Hematopoietic multipotent progenitor cell treated with erythropoietin and hydrocortisone succinate and interleukin-3 and kit ligand, for 17 days (in vitro differentiated cells): ENCODE measurements at places on chromosomes 1 and 21.
A peak's percentile ranks its signal among the peaks of the same experiment; 100 is the strongest.

DNA sequence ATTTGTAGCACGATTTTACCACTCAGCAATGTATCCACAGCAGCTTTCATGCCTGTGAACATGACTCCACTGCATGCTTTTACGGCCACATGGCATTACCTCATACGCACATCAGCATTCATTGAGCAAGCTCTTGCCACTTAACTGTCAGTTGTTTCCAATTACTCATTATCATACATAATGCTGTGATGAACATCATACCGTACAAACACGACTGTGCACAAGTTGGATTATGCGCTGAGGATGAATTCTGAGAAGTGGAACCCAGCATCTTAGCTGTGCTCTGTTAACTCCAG lies 9.6 kb downstream of the UMODL1 start:
- no peak for DNase-seq

DNA sequence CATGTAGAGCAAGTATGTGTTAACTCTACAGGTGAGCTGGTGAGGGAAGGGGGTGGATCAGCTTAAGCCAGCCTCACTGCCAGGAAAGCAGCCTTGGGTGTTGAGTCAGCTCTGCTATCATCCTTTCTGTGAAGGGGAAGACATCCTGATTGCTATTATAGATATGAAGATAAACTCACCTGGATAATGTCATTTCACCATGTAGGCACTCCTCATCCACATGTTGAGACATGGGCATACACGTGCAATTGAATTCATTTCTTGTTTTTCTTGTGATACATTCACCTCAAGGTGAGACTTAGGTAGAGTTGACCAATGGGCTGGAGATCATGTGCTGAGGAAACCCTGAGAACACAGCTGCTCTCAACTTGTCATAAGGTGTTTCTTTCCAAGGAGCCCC lies 136.9 kb downstream of the CACNA1E start:
- DNase-seq, result no peak

DNA sequence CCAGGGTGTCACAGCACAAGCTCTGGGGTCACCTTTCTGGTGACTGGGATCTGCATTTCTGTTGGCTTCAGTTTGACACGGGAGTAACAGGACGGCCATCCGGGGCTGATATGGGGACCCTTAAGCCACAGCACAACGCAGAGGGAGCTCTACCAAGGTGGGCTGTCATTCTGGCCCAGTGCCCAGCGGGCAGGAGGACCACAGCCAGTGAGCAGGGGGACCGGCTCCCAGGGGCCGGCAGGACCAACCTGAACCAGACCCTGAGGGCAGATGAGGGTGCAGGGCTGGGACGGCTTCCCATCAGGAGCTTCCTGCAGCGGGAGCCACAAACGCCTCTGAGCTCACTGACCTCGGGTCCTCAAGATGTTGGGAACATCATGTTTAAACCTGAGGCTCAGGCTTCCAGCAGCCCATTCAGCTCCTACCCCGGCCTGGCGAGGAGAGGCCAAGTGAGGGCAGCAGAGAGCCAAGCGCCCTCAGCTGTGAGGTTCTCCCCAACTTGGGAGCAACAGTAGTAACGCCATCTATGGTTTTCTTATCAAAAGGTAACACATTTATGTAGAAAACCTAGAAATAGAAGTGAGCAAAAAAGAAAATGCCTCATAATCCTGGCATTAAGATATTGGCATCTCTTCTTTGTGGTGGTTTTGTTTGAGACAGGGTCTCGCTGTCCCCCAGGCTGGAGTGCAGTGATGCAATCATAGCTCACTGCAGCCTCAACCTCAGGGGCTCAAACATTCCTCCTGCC lies 26.8 kb downstream of the TMEM201 start:
- peak; percentile 10 for DNase-seq

DNA sequence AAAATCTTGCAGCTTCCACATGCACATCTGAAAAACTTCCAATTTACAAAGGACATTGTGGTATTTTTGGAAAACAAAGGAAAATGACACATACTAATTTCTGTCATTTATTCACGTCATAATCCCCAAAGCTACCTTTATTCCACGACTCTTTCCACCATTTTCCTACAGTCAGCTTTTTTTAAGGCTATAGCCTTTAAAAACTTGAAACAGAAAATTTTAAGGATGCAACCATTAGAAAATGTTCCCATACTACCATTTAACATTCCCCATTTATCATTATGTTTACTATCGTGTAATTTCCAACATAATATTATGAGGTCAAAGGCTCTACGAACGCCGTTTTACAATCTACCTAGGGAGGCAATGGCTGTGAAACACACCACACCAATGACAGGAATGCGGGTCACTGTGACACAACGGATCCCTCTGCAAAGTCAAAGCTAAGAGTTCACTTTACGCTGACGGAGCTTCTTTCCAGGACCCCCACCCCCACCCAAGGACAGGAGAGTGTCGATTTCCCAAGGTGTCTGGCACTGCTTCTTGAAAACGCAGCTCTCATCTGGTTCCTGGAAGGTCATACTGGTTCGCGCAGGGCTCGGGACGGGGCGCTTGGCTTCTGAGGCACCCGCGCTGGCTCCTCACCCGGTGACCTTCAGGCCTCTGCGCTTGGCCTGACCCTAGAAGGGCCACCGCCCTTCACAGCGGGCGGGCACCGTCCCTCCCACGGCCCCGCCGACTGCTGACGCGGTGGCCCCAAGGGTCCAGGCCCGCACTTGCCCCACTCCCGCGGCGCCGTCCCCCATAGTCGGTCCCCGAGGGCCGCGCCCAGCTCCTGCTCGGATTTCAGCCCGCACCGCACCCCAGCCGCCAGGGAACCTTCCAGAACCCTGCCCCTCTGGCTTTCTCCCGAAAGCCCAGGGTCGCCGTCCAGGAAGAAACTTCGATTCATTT lies 50.5 kb upstream of the ATF3 start:
- DNase-seq, result peak; percentile 62

DNA sequence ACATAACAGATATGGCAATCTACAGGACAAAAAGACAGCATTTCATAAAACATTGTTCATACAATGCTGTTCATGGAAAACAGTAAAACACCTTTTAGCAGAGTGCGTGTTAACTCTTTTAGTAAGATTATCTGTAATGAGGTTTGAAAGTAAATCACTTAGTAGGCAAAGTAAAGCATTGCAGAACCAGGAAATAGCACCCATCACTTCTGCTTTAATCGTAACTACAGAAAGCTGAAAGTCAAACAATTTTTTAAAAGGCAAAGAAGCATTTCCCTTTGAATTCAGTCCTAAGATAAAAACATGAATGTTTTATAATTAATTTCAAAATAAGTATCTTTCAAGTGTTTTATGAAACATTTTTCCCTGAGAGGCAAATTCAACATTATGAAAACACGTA lies 63.3 kb upstream of the RNF11 start:
- DNase-seq, result no peak

DNA sequence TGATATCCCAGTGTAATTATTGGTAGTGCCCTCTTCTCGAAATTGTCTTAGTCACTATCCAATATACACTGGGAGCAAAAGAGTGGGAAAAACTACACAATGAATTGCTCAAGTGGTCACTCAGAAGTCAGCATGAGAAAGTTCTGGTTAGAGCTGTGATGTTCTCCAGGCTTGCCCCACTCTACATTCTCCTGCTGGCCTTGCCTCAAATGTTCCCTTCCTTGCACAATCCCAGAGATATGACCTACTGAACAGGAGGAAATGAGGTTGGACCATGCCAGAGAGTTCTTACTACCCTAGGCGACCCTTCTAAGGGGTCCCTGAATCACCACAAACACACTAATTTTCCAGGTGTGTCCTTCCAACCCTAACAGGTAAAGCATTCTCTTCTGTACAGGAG lies 40.8 kb downstream of the GLUL start:
- no peak for DNase-seq

DNA sequence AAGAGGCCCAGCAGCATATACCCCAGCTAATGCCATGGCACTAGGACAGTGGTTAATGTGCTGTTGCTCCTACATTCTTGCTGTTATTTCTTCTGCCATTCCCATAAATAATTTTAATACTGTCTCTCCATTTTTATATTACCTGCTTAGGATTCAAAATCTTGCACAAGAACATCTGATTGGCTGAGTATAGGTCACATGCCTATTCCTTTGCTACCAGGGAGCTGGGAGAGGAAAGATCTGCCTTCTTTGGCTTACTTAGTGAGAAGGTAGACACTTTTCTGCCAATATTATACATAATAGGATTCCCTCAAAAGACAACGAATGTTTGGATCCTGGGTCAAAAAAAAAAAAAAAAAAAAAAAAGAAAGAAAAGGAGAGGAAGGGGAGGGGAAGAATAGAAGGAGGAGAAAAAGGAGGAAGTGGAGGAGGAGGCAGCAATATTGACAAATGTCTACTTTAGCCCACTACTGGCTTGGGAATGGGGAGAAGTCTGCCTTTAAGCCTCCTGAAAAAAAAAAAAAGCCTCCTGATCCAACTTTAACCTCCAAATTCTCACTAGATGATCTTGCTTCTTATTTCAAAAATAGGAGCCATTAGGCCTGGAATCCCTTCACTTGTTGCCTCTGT lies 134.5 kb upstream of the HNRNPU start:
- DNase-seq, result no peak

GRCh38 chr21:44390886-44391285 lies 37.5 kb downstream of the TRPM2 start:
- no peak for DNase-seq

GRCh38 chr1:3654549-3655281 lies 2.4 kb downstream of the TP73 start:
- DNase-seq, result no peak

DNA sequence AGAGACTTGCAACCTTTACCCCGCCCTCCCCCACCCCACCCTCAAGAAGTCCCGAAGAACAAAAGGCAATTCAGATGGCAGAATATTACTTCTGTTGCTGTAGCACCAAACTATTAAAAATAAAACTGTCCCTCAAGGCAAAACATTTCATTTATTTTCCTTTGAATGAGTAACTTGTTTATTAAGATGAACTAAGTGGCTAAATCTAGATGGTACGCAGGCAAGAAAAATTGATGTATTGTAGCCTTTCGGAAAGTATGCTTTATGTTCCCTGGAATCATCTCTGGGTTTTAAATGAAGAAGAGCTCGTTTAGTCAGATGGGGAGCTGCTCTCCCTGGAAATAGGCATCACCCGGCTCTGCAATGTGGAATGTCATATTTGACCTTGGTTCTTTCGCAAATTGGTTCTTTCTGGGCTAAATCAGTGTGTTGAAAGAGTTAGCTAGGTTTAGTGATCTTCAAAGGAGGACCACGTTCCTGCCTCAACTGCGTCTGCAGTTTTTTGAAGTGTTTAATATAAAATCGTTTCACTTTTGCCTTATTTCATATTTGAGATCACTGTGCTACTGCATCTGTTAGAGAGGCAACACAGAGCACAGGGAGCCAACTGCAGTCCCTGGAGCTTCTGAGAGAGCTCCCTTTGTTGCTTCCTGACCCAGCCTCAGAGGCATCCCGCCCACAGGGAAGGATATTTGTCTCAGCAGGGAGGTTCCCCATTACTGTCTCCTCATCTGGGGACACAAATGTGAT lies 61.8 kb downstream of the KIF26B start:
- DNase-seq, result no peak

DNA sequence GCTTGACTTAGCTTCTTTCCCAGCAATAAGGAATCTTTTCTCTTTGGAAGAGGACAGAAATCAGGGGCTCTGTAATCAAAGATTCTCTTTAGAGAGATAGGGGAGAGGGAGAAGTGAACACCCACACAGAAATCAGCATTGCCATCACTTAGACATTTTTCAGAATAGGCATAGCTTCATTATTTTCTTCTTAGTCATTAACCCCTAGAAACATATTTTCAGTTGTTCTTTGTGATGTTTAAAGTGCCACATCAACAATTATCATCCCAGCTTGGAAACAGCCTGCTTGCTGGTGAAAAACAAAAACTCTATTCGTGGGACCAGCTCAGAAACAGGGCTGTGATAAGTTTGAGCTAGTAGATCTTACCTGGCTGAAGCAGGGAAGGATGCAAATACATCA lies 88.3 kb upstream of the SLC44A3 start:
- no peak for DNase-seq

GRCh38 chr1:227066999-227067398 lies 126.9 kb downstream of the COQ8A start:
- no peak for DNase-seq

DNA sequence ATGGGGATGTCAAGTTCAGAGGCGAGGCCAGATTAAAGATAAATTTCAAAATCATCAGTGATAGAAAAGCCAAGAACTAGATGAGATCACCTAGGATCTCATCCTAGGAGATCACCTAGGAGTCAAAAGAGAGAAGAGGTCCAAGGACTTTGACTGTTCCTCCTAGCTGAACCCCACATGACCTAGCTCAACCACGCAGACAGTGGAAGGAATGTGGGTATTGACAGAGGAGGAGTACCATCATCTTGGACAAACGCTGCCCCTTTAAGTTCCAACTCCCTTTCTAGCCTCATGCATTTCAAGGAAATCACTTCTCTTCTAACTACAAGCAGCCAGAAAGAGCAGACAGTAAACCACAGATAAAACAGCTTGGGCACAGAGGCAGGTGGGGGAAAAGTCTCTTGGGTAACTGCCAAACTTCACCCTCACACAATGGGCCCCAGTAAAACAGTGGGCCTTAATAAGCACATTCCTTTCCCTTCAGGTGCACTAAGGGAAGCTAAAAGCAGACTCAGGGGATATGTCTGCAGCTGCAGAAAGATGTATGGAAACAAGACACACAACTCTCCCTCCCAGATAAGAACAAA lies 12.5 kb upstream of the FAM76A start:
- no peak for DNase-seq

DNA sequence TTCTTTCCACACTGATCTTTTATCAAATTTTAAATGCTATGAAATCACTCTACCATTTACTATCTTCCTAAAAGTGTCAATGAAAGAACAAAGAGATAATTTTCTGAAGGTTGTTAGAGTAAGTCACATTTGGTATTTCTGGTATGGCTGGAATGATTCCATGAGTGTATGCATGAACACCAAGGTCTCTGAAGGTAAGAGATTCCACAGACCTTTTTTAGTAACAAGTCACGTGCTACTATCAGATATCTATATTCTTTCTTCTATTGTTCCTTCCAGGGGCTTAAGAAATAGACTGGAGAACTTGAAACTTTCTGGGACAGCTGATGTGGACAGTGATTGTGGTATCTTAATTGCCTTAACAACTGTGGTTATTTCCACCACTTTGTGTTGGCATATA lies 265.0 kb downstream of the SDCCAG8 start:
- no peak for DNase-seq

DNA sequence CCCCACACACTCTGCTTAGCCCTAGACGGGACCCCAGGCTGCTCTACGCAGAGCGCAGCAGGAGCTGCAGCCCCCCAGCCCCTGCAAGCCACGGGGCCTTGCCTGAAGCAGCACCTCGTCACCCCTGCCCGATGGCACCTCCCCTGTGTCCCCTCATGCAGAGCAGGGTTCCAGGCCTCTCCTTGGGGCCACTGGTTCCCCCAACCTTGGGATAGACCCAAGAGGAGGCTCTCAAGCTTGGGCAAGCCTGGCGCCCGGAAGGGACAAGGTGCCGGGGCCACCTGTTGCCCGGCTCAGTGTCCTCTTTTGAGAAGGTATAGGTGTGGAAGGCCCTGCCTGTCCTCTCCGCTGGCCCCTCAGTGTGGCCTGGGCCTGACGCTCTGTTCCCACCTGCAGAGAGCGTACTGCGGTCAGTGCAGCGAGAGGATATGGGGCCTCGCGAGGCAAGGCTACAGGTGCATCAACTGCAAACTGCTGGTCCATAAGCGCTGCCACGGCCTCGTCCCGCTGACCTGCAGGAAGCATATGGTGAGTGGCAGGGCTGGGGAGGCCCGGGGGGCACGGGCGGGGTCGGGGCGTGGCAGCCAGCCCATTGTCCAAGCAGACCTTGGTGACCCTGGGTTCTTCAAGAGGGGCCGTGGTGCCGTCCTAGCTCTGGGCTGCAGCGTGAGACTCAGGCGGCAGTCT lies 50.6 kb downstream of the FAAP20 start:
- DNase-seq, result no peak

GRCh38 chr1:108036796-108037562 lies 72.0 kb upstream of the VAV3 start:
- DNase-seq, result no peak

- DNase-seq, result no peak
Measured at GRCh38 chr1:99662539-99663080, 16.7 kb downstream of the PALMD start.
